ENCODE measurements at places on chromosomes 3 and 15.
A peak's percentile ranks its signal among the peaks of the same experiment; 100 is the strongest.

- DNase-seq, result peak; percentile 26
These were observed 66.6 kb downstream of the TM4SF4 start for GRCh38 chr3:149541091-149541491.

- peak; percentile 9 for DNase-seq
These were observed 986 bp downstream of the KPNA4 start for GRCh38 chr3:160564258-160564911.

- DNase-seq, result no peak
These were observed 83.5 kb upstream of the PLCL2 start for GRCh38 chr3:16801223-16801622.

DNA sequence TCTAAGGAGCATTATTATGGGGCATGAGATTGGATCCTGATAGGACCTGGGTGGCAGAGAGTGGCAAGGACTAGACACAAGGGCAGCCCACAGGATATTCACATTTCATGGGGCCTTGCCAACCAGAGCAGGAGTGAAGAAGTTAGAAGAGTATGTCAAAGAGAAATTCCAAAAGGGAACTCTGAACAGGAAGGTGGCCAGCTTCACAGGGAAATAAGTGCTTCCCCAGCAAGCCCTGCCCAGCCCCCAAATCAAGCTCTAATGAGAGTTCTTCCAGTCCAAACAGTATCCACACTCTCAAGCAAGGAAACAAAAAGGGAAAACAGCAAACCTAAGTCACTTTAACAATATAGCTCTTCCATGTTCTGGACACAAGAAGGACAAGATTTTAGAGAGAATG lies 130.2 kb upstream of the COL8A1 start:
- DNase-seq, result no peak

DNA sequence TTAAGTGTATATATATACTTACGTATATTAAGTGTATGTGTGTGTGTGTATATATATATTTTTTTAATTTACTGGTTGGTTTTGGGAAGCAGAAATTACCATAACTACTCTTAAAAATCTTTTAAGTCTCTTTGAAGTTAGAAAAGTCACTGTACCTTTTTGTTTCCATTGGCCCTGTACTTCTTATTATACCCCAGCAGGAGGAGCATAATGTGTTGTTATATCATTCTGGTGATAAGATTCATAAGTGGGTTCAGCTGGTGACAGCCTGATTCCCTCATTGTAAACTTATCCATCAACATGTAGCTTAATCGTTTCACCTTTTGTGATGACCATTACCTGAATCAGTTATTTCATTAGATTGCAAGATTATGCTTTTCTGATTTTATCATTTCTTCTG lies 30.8 kb downstream of the MLH1 start:
- DNase-seq, result peak; percentile 43

GRCh38 chr3:158788446-158788845 lies 13.4 kb upstream of the MFSD1 start:
- peak; percentile 31 for DNase-seq

GRCh38 chr15:85473455-85473854 lies 93.1 kb downstream of the AKAP13 start:
- peak; percentile 78 for DNase-seq

DNA sequence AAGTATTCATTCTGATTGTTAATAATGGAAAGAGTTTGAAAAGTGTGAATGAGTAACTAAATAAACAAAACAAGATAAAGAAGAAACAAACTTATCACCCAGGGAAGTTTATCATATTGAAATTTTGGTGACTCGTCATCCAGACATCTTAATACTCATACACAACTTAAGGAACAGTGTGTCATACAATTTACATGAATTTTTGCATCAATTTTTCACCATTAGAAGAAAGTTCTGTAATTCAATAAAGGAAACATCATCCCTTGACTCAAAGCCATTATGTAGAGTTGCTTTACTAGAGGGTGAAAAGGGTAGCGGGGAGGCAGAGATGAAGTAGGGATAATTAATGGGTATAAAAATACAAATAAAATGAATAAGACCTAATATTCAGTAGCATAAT lies 536.2 kb downstream of the GRM7 start:
- no peak for DNase-seq

DNA sequence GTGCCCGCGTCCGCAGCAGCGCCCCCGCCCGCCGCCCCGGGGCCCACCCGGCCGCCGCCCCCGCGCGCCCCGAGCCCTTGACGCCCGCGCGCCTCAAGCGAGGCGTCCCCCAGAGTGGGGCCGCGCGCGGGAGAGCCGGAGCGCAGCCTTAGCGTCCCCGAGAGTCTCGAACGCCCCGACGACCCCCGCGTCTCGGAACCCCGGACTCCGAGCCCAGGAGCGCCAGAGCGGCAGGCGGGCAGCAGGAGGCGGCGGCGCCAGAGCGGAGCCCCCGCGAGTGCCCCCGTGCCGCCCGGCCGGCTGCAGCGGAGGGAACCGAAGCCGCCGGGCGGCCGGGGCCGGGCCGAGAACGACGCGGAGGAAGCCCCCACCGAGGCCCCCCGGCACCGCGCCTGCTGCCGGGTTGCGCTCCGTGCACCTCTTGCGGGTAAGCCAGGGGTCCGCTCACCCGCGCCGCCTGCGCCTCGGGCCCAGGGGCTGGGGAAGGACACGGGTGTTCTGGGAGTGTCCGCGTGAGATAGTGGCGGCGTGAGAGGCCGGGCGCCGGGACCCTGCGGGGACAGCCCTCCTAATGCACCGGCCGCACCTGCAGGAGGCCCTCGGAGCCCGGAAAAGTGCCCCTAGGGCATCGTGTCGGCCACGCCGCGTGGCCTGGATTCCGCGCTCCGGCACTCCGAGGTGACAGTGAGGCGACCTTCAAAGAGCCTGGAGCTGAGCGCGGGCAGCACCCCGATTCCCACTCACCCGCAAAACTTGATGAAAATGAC lies 52.0 kb upstream of the ULK4 start:
- no peak for DNase-seq

GRCh38 chr15:61092361-61093157 lies 136.5 kb downstream of the RORA start:
- no peak for DNase-seq

GRCh38 chr3:11138371-11138770 lies 15.9 kb upstream of the HRH1 start:
- no peak for DNase-seq

DNA sequence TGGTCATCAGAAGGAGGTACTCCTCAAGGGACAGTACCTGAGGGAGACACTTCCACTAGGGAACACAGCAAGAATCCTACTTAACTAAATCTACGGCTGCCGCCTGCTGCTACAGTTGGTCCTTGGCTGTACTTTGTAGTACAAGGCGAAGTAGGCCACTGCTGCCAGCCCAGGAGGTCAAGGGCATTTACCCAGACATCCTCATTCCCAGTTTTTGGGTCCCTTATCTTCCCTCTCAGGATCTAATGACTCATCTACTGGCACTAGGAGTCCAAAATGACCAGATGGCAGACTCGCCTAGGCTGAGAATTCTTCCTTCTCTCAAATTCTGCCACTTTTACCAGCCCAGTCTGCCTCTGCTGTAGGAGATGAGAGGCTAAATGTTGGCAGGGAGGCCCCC lies 27.1 kb upstream of the LAMP3 start:
- no peak for DNase-seq

DNA sequence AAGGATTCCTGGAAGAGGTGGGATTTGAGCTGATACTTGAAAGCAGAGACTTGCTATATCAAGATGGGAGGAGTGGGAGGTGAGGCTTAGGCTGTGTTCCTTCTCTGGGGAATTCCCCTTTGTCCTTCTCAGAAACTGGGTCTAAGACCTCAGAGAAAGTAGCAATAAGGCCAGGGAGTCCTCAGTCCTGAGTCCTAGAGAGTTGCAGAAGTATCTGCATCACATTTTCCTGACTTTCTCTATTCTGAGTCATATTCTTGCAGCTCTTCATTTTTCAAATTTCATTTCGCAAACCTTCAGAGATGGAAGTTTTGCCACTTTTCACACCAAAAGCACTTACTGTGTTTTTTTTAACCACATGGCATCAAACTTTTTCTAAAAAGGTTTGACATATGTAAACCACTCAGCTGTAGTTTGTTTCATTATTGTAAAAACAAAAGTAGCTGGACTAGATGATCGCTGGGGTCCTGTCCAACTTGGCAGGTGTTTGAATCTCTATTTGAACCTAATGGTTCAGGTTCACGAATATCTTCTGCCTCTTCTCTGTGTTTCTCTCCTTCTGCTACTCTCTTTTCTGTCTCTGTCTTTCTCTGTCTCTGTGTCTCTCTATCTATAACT lies 21.3 kb downstream of the COLQ start:
- DNase-seq, result no peak

GRCh38 chr15:59965741-59966140 lies 38.4 kb upstream of the FOXB1 start:
- no peak for DNase-seq

- no peak for DNase-seq
These were observed 26.5 kb upstream of the XXYLT1 start for GRCh38 chr3:195297446-195297845.

DNA sequence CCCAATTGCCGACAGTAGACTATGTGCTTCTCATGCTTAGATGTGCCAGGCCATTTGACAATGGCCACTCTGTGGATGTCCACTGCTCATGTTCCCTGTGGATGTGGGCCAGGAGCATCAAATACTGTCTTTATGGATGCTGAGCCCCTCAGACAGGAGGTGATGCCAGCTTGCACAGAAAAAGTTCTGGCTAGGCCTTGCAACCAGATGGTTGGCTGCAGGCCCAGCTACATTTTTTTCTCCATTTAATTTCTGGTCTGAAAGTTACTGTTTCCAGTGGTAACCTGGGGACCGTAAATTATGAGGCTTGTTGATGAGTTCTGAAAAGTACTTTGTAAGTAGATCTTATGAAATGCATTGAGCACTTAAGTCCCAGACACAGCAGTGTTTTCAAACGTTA lies 228.5 kb downstream of the CHL1 start:
- DNase-seq, result no peak

DNA sequence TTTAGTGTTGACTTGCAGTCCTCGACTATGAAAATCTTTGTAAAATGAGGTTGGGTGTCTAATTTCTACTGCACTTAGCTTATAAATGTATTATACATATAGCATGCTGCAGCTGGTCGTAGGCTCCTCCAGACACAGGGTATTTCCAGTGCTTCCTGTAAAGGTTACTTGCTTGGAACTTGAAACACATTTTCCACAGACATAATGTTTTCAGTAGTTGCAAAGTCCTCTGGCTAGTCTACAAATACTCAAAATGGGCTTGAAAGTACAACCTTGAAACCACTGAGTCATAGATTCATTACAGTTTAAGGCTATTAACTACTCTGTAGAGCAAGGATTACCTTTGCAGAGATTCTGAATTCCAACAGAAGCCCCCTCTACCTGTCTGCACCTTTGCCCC lies 464.1 kb downstream of the RAP2B start:
- DNase-seq, result no peak

DNA sequence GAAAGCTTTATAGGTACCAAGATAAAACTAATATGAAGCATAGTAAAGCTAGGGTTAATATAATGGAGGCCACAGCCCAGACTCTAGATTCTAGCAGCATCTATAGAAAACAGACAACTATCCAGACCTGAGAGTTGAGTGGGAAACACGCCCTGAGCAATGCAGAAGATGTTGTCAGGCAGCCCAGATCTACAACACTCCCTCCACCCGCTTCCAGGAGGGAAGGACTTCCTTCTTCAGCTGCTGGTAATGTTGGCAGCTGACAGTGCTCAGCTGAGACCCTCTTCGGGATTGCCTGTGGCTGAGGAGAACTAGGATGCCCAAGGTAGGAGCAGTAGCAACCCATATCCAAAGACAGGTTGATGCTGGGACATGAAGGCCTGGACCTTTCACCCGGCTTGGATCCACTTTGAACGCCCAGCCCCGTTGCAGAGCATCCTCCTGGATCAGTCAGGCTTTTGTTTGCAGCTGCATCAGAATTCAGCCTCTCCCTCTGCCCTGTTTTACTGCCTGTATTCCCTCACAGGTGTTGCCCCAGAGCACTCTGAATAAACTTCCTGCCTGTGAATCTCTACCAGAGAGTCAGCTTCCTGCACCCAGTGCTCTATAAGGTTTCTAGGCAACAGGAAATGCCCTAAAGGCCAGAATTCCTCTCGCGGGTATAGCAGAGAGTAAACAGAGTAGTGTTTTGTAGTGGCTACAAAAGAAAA lies 174.7 kb upstream of the IL12A start:
- no peak for DNase-seq

DNA sequence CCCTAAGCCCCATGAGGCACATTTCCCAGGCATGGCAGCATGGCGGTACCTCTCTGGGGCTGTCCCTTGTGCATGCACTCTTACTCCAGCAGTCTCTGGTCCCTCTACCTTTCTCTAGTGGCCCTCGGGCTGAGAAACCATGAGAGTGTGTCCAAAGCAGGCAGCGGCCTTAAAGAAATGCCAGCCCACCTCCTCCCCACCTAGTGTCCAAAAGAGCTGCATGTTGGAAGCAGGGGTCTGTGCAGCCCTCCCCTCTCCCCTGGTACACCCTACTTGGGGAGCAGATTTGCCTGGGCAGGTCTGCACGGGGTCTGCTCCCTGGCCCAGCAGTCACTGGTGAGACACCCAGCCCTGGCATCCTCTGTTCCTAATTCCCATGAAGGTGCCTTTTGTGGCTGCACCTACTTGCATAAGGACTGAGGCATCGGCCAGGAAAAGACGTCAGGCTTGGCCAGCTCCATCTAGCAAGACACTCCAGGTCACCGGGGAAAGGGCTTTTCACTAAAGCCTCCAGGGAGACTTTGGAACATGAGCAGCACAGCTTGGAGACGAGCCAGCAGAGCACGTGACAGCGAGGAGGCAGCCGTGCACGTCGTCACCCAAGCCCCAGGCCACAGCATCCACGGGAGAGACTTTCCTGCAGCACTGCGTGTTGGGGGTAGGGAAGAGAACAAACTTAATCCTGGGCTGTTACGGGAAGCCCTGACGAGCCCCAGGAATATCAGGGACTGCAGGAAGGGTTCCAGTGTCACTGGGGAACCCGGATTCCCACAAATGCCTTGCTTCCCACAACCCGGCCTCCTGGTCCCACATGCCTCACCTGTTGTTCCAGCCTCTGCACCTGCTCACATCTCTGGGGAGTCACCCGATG lies 38.8 kb downstream of the TM2D3 start:
- DNase-seq, result peak; percentile 31

GRCh38 chr3:160796089-160796812 lies 40.2 kb downstream of the PPM1L start:
- DNase-seq, result no peak

DNA sequence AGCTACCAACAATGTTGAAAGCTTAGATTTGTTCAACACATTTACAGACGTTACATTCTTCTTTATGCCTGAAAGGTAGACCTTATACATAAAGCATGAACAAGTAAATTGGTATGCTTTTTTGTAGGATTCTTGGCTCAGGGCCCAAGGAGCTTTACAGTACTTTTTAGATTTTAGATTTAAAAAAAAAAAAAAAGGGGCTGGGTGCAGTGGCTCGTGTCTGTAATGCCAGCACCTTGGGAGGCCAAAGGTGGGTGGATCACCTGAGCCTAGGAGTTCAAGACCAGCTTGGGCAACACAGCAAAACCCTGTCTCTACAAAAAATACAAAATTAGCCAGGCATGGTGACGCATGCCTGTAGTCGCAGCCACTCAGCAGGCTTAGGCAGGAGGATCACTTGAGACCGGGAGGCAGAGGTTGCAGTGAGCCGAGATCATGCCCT lies 39.7 kb downstream of the MEF2A start:
- DNase-seq, result no peak

- peak; percentile 69 for DNase-seq
These were observed 99.9 kb downstream of the TLE3 start for GRCh38 chr15:69997813-69998212.
